ENCODE measurements at places on chromosomes 2 and 18.
A peak's percentile ranks its signal among the peaks of the same experiment; 100 is the strongest.

DNA sequence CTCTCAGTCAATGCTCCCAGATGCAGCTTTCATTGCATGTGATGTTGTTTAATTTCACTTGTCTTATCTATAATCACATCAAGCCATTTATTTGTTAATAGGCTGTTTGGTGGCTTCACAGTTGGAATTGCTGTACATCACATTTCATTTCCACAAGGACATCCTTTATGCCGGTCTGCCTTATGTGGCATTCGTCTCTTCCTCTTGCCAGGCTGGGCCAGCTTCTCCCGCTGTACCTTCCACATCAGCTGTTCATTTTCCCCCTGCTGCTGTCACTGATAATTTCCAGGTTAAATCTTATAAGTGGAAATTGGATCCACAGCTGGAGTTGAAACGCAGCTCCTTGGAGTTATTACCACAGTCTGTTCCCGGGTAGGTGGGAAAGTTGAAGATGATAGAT lies 110.6 kb downstream of the DPP10 start:
- no peak for DNase-seq

GRCh38 chr2:227411990-227412350 lies 24.2 kb upstream of the SCYGR1 start:
- DNase-seq = no peak

- no peak for DNase-seq
Observed at GRCh38 chr18:63181706-63182309, 137.8 kb downstream of the BCL2 start.

DNA sequence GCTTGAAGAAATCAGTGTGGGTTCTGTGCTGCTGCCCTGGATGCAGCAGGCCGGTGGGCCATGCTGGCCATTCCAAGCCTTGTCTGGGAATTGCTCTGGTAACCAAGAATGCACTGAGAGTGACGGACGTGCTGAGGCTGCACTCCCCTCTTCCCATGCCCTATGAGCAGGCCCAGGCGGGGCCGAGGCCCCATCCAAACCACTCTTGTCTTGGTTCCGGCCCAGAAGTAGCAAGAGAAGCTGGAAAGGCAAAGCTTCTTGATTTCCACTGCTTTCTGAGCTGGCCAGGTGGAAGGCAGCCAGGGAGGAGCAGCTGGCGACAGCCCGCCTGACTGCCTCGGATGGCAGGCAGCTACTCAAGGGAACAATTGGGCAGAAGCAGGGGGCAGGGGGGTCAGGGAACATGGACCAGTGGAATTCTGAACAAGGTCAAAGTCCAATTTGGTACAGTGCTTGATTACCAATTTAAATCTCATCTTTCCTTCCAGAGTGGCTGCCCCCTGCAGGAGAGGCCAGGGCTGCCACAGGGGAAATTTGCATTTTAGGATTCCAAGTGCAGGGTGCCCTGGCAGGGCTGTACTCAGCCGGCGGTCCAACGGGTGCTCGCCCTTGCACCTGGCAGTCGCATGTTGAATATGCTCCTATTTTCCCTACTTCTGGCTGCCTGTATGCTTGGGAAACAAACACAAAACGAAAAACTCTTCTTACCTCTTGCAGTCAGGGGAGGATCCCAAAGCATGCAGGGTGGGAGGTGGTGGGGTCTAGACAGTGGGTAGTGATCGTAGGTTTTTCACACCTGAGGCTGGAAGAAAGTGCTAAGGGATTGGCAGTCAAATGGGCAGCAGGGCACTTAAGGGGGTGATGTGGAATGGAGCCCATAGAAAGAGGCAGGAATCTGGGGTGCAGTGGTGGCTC lies 67.3 kb downstream of the LIPG start:
- no peak for DNase-seq

- no peak for DNase-seq
Observed at GRCh38 chr2:239532859-239533258, 132.0 kb upstream of the HDAC4 start.

GRCh38 chr2:106566050-106566449 lies 78.9 kb downstream of the CD8B2 start:
- no peak for DNase-seq

GRCh38 chr2:143728498-143728897 lies 599.3 kb downstream of the ARHGAP15 start:
- DNase-seq = peak; percentile 13

GRCh38 chr2:170530284-170530745 lies 184.8 kb upstream of the SP5 start:
- DNase-seq = no peak

DNA sequence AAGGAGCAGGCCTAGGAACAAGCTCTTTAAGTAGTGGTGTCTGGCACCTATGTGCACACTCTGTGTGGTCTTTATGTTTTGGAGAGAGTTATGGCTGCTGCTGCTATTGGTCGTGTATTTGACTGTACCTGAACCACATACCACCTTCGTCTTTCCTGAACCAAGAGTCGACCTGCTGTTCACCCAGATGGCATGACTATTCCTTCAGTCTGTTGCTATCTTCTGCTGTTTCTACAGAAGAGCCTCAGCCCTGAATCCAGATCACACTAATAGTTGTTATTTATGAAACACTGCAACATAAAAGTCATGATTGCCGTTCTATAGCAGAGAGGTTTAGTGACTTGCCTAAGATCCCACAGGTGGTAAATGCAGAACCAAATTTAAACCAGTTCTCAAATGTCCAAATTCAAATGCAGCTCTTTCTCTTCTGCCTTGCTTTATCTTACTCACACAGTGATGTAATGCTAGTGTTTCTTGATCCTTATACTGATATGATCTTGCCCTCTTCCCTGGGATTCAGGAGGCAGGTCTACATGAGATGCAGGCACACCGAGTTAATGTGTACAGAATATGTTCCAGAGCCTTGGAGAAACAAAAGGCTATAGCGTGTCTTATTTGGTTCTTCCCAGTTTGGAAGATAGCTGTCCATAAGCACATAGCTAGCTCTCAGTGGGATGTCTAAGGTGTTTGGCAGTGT lies 122.1 kb upstream of the FOSL2 start:
- DNase-seq = no peak

DNA sequence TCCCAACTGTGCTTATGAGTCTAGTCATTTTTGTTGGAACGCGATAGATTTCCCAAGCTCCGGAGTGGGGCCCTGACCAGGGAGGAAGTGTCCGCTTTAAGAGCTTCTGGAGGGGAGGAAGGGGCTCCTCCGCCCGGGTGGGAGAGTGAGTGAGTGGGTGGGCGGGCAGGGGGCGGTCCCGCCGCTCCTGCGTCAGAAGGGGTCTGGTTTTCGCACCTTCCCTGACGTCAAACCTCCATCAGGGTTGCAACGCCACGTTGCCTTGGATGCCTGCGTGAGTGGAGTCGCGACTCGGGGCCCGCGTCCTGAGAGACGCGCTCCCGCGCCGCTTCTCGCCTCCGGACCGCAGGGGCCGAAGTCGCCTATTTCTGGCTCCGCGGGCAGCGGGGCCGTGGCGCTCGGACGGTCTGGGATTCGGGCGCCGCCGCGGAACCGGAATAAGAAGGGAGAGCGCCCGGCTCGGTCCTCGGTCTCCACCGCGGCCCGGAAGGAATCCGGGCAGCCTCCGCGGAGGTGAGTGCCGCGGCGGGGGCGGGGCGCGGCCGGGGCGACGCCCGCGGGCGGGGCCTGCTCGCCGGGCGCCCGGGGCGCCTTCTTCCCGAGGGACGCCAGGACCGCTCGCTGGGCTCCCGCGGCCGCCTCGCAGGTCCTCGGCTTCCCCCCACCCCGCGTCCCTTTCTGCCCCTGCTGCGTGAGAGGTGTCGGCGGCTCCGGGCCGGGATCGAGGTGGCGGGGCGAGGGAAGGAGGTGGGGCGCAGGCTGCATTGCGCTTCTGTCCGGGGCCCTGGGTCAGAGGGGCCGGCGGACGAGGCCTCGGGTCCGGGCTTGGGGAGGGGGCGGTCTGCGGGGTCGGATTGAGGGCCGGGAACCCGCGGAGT lies at the start of gene ZDBF2:
Gene ZDBF2, plus strand, starts transcription at position 230 of the 878 bp plus-strand sequence. CDS start 7,187 bp downstream, outside the sequence.
- peak; percentile 47 for DNase-seq

- DNase-seq = no peak
Observed at GRCh38 chr2:208369091-208369490, 37.5 kb upstream of the PTH2R start.

GRCh38 chr18:47781561-47781960 lies 148.9 kb downstream of the SMAD2 start:
- DNase-seq = no peak

DNA sequence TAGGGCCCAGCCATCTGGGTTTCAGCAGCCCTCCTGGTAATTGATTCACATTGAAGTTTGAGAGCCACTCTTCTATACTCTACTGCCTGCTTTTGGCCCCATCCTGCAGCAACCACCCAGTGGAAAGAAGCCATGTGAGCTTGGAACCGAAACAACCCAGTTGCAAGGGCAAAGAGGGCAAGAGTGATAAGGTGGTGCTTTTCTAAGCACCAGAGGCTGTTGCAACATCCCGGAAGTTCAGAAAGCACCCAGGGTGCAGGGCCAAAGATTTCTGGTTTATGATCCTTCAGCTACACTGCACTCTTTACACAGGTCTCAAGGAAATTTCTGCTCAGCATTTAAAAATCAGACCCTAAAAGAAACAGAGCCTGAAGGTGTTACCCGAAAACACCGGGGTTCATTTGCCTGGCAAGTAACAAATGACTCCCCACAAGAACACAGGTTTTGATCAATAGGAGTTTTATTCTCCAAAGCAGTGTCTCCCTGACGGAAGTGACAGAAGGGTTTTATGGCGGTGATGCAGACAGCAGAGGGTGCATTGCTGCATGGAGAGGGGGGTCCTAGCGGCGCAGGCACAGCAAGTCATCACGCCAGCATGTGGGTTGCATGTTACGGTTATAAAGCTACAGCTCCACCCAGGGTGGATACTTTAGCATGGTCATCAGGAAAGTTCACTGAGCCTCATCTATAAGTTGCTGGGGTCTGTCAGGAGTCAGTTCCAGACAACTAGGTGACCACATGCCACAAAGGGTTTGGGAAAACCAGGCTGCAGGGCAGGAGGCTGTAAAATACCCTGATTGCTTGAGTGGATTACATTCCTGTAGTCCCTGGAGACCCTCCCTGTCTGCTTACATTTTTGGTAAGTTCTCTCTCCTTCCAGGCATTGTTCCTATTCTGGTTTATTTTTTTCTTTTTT lies 28.8 kb upstream of the TMEM37 start:
- no peak for DNase-seq

GRCh38 chr18:48104705-48105104 lies 174.2 kb upstream of the SMAD2 start:
- DNase-seq = no peak

GRCh38 chr2:182917924-182918323 lies 51.5 kb upstream of the FRZB start:
- no peak for DNase-seq

DNA sequence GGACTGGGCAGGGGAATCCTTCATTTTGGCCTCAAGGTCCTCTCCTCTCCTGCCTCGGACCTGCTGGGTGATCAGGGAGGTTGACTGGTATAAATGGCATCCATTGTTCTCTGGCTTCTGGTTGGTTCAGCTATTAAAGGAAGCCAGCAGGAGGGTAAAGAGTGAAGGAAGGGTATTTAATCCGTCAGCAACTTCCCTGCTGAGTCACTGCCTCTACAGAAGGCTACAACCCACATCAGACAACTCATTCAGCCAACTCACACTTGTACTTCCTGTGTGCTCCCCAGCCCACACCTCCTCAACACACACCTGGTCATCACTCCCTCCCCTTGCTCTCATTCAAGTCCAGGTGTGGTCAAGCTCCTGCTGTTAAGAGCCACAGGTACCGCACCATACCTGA lies 68.3 kb upstream of the MRPS9 start:
- DNase-seq = no peak

DNA sequence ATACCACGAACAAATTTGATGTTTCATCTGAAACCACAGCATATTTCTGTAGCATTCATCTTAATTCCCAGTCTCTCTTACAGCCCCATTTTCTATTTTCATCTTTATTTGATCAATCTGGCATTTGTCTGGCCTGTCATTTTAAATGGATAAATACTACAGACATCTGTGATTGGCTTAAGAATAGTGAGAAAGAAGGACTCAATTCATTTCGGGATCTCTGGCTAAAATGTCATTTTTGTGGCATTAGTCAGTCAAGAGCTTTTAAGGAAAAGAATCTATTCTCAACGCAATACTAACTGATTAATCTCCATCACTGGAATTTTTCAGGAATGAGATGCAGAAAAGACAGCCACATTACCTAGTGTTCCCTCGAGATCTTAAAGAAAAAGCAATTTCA lies 585.9 kb downstream of the IRS1 start:
- no peak for DNase-seq
